Stimulated activated CD8-positive, alpha-beta memory T cell treated with anti-CD3 and anti-CD28 coated beads, Interleukin-15, amount 100 ng/mL, for 24 hours (primary cell): ENCODE measurements at places on chromosomes 16 and 17.

DNA sequence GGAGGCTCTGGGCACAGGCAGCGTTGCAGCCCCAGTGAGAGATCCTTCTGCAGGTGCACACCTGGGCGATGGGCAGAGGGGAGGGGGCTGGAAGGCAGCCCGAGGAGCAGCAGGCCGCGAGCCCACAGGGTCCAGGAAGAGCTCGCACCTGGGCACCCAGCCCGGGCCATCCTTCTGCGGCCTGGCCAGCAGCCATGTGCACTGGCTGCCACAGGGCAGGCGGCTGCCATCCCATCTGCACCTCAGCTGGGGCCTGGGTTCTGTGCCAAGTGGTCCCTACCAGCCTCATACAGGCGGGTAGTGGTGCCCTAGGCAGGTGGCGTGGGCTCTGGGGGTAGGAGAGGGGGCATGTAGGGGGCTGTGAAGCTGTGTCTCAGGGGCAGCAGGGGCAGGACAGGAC, 197.2 kb downstream of the RBFOX3 start:
- DNase-seq = no peak

DNA sequence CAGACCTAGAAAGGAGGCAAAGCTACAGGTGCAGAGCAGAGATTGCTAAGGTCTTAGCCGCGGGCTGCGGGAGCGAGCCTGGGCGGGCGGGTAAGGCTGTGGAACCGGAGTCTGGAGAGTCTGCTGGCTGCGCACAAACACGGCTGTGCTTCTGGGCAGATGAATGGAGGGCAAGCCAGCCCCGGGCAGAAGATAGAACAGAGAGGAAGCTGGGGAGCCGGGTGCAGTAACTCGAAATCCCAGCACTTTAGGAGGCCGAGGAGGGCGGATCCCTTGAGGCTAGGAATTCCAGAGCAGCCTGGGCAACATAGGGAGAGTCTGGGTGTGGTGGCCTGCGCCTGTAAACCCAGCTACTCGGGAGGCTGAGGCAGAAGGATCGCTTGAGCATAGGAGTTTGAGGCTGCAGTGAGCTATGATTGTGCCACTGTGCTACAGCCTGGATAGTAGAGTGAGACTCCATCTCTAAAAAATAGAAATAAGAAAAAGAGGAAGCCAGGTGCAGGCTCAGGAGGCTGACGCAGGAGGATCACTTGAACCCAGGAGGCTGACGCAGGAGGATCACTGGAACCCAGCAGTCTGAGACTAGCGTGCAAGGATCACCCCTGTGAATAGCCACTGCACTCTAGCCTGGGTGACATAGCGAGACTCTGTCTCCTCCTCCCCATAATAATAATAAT, 56.3 kb downstream of the PITPNC1 start:
- DNase-seq = no peak

- DNase-seq = no peak
These were observed 9.4 kb downstream of the GGA2 start for GRCh38 chr16:23500862-23501225.

- DNase-seq = no peak
These were observed 40.2 kb downstream of the FOXK2 start for GRCh38 chr17:82559566-82560251.

GRCh38 chr17:41267711-41268110, 2.5 kb downstream of the KRTAP9-6 start:
- DNase-seq = no peak

DNA sequence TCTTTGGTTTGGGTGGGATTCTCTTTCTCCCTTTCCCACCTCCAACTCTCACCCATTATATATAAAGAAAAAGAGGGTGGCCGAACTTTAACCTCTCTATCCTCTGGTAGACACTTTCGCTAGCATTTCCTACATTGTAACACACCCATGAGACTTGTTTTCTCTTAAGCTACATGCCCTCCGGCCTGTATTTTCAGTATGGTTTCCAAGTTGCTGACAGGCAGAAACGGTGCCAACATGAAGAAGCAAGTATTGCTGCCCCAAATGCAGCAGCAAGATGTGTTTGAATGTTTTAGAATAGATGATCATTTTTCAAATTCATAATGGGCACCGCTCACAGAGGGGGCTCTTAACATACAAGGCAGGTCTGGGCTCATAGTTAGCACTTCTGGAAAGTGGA, 18.7 kb upstream of the CYB5B start:
- DNase-seq = no peak
